ENCODE measurements at places on chromosomes 4 and X.

GRCh38 chrX:19886883-19887531 lies 393 bp downstream of the SH3KBP1 start:
- no peak for DNase-seq

DNA sequence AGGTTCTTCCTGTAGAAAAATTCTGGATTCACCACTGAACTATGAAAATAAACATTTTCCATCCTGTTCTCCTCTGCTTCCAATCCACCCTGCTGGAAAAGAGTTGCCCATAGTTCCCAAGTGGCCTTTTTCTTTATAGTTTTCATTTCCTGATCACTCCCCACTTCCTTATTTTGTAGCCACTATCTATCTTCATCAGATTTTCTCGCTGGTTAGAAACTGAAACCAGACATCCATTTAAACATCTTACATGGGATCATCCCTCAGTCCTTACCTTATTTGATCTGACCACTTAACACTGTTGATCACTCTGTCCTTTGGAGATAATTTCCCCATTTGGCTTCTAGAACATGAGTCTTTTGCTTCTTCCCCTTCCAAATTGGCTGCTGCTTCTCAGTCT lies 42.2 kb upstream of the SCOC start:
- no peak for DNase-seq

DNA sequence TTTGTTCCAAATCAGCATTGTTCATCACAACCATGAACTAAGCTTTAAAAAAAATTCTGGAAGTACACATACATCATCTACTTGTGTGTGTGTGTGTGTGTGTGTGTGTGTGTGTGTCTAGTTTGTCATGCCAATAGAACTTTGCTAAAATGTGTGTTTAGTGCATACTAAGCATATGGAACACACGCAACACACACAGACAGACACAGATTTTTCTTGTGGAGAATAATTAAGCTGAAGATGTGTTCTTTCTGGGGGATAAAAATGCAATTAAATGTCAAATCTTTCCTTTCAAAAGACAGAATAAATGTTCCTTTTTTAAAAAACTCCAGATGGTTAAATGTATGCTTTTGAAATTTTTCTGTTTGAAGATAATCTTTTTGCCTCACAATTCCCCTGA lies 530.4 kb upstream of the INTU start:
- DNase-seq: no peak

- no peak for DNase-seq
Observed at GRCh38 chr4:111854494-111855087, 290.7 kb upstream of the FAM241A start.

DNA sequence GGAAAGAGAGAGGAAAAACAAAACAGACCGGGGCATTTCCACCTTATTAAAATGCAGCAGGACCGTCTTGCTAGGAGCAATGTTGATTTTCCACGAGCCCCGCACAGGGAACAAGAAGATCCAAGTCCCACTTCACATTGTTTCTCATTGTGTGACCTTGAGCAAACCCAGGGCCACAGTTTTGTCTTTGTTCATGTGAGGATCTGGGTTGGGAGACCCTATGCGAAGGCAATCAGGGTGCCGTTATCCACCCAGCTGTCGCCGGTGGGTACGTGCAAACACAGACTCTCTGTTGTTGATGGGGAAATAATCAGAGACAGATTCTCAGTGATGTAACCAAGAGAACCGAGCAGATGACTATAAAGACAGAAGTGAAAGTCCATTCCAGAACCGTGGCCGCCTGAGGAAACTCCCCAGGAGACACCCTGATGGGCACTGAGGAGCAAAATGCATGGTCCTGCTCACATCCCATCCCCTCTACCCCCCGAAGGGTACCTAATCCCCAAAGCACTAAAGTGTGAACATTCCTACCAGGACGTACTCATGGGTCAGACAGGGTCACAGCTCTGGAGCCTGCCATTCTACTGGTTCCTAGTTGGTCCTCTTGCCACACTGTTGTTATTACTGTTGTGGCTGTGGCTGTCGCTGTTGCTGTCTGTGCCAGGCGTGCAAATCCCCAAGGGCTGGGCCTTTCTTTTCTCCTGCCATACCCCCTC lies 102.7 kb upstream of the RBPJ start:
- peak; percentile 63 for DNase-seq

- no peak for DNase-seq
Observed at GRCh38 chr4:112942997-112943396, 106.5 kb upstream of the ANK2 start.

DNA sequence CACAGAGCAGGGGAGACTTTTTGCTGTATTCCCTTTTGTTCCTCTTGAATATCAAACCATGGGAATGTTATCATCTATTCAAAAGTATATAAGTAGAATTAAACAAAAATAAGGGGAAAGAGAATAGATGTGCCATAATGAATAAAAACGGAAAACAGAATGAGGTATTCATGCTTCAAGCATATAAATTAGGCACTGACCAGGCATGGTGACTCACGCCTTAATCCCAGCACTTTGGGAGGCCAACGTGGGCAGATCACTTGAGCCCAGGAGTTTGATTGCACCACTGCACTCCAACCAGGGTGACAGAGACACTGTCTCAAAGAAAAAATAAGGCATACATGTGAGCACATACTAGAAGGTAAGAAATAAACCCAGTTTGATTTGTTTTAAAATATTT lies 16.3 kb upstream of the NEUROG2 start:
- DNase-seq: no peak

GRCh38 chr4:146343199-146343598 lies 128.9 kb downstream of the REELD1 start:
- DNase-seq: no peak

GRCh38 chrX:70494441-70494840 lies 49.8 kb downstream of the DLG3 start:
- DNase-seq: no peak

GRCh38 chrX:21730026-21730425 lies 27.9 kb downstream of the SMPX start:
- no peak for DNase-seq

DNA sequence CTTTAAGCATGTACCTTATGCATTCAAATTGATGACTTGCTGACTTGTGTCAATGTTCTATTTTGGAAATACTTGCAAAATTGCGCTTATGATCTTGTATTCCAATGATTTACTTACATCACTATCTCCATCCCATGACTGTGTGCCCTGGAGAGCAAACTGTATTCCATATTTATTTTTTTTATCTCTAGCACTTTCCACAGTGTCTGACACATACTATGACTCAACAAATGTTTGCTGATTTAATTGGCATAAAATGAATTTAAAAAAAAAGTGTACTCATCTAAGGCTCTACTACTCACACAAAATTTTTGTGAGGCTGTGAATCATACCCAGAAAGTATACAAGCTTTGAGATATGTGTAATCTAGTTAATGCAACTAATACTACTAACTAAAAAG lies 1066.8 kb upstream of the ADGRL3 start:
- no peak for DNase-seq

DNA sequence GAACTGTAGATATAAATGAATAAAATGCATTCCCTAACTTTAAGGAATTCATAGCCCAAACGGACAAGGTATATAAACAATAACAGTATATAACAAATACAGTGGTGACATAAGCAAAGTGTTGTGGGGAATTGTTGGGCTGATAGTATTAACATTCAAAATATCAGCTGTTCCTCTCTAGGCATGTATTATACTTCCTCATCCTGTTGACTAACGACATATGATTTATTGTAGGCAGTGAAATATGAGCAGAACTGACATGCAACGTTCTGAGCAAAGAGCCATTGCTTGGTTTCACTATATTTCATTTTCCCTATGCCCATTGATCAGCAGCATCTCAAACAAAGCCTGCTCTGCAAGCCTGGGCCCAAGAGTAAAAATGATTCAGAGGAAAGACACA lies 143.9 kb downstream of the PTCHD1 start:
- DNase-seq: no peak

DNA sequence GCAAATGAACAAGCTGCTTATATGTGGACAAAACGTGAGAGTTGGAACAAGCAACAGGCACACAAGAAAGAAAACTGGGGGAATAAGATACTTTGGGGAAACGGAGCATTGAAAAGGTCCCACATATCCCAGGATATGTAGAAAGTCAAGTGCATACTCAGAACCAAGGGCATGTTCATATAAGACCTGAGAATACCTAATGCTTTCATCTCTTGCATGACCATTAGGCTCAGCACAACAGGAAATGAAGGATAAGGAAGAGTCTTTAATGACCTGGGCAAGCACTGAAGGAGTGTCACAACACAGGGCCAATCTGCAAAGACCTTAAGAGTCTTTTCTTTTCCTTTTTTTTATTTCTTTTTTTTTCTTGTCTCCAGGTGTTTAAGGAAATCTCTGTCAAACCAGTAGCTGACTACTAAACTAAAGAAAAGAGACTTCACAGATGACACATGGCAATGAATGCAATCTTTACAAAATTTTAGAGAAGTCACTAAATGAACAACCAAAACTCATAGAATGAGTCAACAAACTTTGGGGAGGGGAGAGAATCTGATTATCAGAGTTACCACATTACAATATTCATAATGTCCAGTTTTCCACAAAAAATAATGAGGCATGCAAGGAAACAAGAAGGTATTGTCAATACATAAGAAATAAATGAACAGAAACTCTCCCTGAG lies 67.9 kb upstream of the STK26 start:
- no peak for DNase-seq

DNA sequence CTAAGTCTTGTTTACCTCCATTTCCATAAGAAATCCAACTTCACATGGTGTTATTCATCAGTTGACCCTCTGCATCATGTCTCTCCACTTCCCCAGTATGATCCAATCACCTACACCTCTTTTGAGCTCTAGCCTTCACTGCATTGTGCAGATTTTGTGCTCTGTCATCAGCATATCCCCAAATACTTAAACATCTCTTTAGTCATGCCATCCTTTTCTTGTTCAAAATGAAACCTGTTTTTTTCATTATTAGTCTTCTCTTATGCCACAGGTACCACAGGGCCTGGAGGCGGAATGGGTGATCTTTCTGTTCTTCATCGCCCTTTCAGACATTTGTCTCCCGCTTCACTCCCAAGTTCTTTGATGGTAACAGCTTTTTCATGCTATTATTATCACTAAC lies 382.7 kb upstream of the GALNTL6 start:
- no peak for DNase-seq
